BE2C (cell line): ENCODE measurements at places on chromosomes 2 and 18.

DNA sequence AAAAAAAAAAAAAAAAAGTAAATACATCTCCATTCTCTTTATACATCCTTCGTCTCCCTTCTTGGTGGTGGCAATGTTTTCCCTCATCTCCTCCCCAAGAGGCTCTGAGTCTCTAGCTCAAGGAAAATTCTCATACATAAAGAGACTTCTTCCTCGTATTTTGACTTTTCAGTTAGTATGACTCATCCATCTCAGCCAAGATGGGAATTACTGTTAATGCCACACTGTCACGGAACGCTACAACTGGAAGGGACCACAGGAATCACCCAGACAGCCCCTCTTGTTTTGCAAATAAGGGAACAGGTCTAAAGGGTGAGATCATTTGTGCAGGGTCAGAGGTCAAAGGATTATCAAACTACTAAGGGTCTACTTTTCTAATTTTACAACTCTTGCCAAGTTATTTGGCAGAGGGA, 19.5 kb downstream of the NFE2L2 start:
- no peak for DNase-seq

GRCh38 chr2:239852272-239852671, 172.9 kb downstream of the NDUFA10 start:
- no peak for DNase-seq

DNA sequence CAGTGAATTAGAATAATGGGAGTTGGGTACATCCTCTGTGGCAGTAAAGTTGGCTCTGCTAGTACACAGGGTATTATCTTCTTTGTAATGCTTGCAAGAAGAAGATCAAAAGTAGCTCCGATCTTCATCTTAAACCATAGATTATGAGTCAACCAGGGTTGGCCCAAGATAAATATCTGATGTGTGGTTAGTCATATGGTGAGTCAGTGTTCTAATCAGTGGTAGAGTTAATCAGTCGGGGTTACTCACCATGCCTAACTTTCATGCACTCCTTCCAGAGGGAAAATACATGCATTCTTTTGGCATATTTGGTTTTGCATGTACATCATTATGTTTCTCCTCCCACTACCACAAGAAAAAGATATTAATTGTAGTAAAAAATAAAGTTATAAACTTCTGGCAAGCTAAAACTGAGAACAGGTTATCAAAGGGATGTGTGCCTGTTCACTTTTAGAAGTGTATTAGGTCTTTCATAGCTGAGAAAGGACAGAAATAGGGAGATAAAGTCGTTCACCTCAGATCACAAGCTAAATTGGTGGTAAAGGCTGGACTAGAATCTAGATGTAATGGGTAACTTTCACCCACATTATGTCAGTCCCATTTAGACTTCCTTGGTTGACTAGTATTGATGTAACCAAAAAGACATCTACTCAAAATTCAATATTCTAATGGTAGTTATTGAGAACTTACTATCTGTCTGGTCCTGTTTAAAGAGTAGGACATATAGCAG, 684.4 kb downstream of the IRS1 start:
- DNase-seq, result no peak

- DNase-seq, result no peak
Observed at GRCh38 chr18:36663312-36663711, 165.5 kb downstream of the TPGS2 start.

GRCh38 chr18:74342416-74343043, 26.9 kb downstream of the C18orf63 start:
- DNase-seq, result peak; percentile 25

DNA sequence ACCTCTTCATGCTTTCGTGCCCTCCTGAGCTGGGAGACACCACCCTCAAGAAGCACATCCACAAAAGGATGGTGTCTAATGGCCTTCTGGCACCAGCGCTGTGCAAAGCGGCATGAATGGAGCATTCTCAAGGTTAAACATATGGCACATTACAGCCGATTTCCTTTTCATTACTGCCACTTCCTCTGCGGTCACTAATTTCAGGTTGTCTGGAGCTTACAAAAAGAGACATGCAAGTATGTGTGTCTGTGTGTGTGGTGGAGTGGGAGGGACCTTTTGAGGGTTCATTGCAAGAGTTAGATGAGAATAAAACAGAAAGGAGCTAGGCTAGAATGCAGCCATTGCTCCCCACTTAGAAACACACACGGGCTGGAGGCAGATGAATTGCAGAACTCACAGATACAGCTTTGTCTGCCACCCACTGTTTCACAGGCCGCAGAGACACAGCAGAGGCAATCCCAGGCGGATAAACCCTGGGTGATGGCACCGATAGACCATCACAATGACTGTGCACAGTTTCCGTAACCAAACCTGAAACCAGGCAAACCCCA, 76.0 kb downstream of the TGIF1 start:
- no peak for DNase-seq

DNA sequence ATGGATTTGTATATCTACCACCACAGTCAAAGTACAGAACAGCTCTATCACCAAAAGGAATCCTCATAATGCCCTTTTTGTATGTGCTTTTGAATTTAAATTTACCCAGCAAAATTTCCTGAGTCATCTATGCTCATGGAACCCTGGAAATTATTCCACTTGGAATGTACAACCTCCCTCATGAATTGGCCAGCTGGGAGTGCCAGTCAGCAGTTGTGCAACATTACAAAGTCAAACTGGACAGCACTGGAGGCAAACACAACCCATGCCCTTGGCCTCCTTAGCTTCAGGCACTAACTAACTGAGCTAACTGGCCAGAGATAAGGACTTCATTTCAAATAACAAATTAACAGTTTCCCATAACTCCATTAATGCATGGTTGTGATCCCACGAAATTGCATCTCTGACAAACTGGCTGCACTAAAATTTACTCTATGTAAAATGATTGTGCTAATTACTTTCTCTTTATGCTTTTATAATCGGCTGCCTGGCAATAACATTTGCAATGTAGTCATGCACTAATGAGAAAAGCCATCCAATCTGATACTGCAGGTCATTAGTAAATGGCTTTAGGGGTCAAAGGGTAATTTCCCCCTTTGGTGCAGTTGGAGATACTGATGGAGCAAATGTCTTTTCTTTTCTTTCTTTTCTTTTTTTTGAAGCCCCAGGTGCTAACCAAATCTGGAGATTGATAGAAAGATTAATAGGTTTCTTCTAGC, 270.5 kb downstream of the ACTR3 start:
- no peak for DNase-seq

DNA sequence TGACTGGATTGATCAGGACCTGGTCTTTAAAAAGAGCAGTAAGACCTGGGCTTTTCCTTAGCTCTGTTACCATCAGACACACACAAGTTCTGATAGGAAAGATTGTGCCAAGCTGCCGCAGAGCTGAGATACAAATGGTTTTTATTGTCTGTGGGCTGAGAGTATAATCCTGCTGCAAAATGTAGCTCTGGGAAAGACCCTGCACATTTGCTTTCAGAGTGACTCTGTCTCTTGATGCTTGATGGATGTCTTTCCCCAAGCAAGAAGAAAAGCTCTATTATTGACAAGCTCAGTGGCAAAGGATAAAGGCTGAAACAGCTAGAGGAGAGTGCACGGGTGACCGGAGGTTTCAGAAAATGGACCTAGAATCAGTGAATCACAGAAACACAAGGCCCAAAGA, 95.3 kb upstream of the PARD3B start:
- DNase-seq, result no peak

GRCh38 chr2:26184555-26185303, 11.8 kb downstream of the GAREM2 start:
- DNase-seq, result no peak

DNA sequence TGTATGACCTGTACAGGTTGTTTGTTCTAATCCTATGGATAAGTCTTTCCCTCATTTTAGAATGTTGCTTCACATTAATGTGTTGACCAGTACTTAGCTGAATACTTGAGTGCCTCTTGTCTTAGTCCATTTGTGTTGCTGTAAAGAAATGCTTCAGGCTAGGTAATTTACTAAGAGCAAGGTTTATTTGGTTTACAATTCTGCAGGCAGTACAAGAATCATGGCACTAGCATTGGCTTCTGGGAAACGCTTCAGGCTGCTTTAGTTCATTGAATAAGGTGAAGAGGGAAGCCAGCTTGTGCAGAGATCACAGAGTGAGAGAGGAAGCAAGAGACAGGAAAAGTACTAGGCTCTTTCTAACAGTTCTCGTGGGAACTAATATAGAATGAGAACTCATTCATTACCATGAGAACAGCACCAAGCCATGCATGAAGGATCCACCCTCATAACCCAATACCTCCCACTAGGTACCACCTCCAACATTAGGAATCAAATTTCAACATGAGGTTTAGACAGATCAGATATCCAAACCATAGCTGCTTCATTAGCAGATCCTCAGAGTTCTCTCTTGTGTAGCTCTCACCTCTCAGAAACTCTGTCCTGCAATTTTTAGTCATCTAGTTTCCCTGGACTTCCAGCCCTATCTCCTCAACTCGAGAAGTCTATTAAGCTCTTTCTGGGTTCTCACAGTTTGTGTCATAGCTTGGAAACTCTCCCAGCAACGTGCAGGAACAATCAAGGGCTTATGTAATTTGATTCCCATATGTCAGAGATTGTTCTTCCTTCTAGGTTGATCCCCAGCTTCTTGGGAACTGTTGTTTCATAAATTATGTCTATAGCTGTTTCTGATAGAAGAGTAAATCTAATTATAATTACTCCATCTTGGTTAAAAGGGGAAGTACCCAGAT, 2082.3 kb upstream of the CELF4 start:
- DNase-seq, result no peak

DNA sequence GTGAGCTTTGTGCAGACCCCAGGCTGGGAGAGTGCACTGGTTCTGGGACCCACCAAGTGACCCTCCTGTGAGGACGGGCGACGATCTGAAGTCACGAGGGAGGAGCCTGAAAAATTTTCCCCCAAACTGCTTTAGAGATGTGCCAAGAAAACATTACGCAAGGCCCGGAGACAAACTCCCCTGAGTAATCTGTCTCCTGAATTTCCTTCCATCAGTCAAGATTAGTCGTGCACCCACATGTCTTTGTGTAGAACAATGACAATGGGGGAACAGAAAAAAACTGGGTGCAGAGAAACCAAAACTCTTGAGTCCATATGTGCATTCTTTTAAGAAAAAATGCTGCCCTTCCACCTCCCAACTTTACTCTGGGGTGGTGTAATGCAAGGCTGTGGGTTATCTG, 12.6 kb upstream of the NCK2 start:
- DNase-seq, result no peak

- DNase-seq, result no peak
Observed at GRCh38 chr2:31228717-31229116, 5.2 kb upstream of the EHD3 start.

DNA sequence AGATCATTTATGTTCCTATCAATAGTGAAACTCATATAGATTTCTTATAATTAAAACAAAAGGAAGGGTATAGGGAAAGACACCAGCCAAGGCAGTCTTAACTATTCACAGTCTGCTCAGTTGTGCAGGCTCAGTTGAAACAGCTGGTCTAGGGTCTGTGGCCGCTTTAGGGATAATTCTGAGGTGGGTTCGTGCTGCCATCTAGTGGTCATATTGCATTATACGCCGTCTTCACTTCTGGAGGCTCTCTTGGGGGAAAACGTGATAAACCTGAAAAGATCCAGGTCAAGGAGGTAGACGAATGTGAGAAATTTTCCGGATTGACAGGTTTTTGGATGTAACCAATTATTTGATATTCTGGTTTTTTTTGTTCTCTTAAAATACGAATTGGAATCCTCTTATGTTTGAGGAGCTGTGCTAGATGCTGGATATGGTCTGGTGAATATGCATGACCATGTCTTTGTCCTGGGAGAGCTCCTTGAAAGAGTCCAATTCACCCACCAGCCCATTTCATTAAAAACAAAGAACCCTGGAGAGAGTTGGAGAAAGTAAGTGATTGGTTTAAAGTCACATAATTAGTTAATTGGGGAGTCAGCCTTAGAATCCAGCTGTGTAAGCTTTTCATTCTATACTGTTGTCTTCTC, 492.4 kb downstream of the PLCL1 start:
- peak; percentile 76 for DNase-seq

DNA sequence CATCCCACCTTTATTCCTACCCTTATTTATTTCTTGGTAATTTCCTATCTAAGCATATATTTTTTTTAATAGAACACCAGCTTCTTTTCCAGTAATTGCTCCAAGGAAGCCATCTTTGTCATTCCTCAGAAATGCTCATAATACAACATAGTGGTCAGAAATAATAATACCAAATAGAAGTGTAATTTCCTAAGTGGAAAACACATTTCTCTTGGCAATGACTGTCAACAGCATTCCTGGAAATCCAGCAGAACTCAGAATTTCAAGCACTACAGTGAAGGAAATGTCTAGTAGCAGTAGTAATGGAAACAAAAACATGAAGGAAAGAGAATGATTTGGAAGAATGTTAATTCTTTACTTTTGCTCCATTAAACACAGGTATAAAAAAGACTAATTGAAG, 56.6 kb downstream of the GDF7 start:
- DNase-seq, result no peak

GRCh38 chr2:437756-438393, 150.0 kb upstream of the ALKAL2 start:
- DNase-seq, result no peak

GRCh38 chr18:11487390-11487789, 122.0 kb upstream of the SLC35G4 start:
- DNase-seq, result peak; percentile 39

GRCh38 chr2:172329416-172329773, 98.0 kb upstream of the ITGA6 start:
- DNase-seq, result no peak

DNA sequence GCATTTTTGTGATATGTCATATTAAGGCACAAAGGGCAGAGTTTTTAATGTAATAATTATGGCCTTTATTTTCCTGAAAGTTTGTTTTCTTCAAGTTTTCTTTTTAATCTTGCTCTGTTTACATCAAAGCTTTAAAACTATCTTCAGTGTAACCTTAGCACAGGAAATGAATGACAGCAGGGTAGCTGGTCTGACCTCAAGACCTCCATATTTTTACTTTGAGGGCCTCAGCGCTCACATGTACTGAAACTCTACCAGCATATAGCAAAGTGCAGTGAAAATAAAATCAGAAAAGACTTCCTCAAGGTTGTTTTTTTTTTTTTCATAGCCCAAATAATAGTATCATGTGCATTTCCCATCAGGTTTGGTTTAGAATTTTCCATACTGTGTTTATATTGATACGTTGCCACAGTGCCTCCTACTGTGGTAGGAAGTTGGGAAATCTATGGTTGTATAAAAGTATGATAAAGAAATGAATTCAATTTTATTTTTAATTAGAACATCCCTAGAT, 163.4 kb downstream of the UBE2E3 start:
- DNase-seq, result no peak
